Gastroesophageal sphincter (tissue), 4 donors: ENCODE measurements at places on chromosomes 2 and 18. TPM values are rescaled to one million over a fixed set of nuclear protein-coding genes. Genes with fewer than 3 reads are reported as not detected.

DNA sequence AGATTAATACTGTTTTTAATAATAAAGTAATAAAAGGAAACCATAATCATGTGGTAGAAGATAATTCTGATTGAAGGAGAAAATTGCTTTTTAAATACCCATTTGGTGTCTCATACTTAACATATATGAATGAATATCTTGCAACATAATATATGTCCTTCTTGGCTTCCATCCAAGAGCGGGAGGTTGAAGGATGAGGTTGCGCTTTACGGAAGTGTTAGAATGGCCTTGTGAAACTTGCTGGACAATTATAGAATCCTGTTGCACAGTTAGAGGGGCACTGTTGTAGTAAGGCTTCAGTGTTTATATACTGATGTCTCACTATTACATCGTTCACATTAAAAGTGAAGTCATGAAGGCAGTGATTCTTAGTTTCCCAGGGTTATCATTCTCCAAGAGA, 9.4 kb downstream of the INSIG2 start:
- no peak overlapping the region for H3K4me3 ChIP-seq
- H3K27me3 ChIP-seq = no peaks in the 10 kb centered on the region
- ATAC-seq = no peak
- no peaks in the 10 kb centered on the region for H3K4me1 ChIP-seq
- H3K36me3 ChIP-seq = no peaks in the 10 kb centered on the region
- H3K27ac ChIP-seq = no peak overlapping the region

AQP4 gene
- not detected for total RNA-seq

SLC11A1 gene
- 11.1 TPM for total RNA-seq

GRCh38 chr2:108106731-108107130, 120.4 kb downstream of the SLC5A7 start:
- H3K36me3 ChIP-seq = no peaks in the 10 kb centered on the region
- H3K4me1 ChIP-seq = no peaks in the 10 kb centered on the region
- no peak overlapping the region for H3K4me3 ChIP-seq
- no peak overlapping the region for H3K27ac ChIP-seq
- no peaks in the 10 kb centered on the region for H3K27me3 ChIP-seq

- ATAC-seq = no peak
- H3K4me3 ChIP-seq = no peak overlapping the region
- peaks cover 18% of the 10 kb centered on the region for H3K27me3 ChIP-seq
These were observed 66.4 kb downstream of the DCDC2C start for GRCh38 chr2:3769766-3770165.

DNA sequence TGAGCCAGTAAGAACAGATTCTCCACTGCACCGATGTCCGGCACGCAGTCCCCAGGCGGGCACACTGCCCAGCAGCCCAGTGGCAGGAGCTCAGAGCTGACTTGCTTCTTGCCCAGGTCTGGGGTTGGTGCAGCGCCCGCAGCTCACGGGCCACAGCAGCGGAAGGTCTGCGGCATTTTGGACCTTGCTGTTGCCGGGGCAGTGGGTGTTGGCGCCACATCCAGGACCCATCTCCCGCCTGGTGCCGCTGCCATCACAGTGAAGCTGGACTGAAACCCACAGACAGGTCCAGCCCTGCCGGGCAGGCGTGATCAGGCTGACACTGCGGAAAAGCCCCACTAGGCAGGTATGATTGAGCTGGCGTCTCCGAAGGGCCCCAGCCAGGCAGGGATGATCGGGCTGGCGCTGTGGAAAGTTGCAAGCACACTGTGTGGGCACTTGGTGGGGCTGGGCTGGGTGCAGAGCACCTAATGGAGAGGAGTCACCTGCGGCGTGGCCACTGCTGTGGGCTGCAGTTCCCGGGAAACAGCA, 75.5 kb downstream of the SLC66A2 start:
- no peak overlapping the region for H3K4me3 ChIP-seq
- peaks cover 73% of the 10 kb centered on the region for H3K27me3 ChIP-seq
- no peak overlapping the region for H3K27ac ChIP-seq
- no peaks in the 10 kb centered on the region for H3K4me1 ChIP-seq
- no peaks in the 10 kb centered on the region for H3K36me3 ChIP-seq

GRCh38 chr2:7191932-7192331, 274.7 kb downstream of the RNF144A start:
- no peaks in the 10 kb centered on the region for H3K36me3 ChIP-seq
- ATAC-seq = no peak
- H3K4me1 ChIP-seq = no peaks in the 10 kb centered on the region
- no peak overlapping the region for H3K4me3 ChIP-seq

DNA sequence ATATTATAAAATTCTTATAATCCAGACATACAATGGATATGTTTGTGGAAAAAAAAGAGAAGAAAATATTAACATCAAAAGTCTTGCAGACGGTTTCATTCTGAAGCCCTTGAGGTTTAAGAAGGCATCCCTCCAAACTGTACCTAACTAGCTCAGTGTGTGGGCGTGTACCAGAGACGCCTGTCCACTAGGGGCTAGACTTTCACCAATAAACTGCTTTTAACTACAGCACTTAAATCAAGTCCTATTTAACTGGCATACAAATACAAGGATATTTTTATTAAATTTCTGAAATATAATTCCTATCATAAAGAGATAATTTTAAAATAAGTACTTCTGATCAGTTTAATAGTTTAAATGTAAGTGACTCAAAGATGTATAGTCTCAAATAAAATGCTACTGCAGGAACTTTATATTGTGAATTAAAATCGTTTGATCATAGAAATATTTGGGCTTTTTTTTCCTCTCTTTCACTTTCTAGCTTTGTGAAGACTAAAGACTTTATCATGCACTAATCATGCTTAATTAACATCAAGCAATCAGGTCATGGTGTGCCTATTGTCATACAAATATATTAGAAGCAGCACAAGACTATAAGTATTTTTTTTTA, 437.7 kb downstream of the SATB2 start:
- no peaks in the 10 kb centered on the region for H3K36me3 ChIP-seq
- H3K27ac ChIP-seq = no peak overlapping the region
- no peak for ATAC-seq
- no peaks in the 10 kb centered on the region for H3K4me1 ChIP-seq

TRIM54 gene
- total RNA-seq = 0.31 TPM
